Cortex of kidney (tissue), 1 donor: ENCODE measurements at places on chromosomes 12 and 14.

- DNase-seq = no peak
These were observed 381.6 kb downstream of the FOXG1 start for GRCh38 chr14:29148221-29148620.

- DNase-seq = no peak
These were observed 14.2 kb downstream of the ZNF641 start for GRCh38 chr12:48336564-48336963.

DNA sequence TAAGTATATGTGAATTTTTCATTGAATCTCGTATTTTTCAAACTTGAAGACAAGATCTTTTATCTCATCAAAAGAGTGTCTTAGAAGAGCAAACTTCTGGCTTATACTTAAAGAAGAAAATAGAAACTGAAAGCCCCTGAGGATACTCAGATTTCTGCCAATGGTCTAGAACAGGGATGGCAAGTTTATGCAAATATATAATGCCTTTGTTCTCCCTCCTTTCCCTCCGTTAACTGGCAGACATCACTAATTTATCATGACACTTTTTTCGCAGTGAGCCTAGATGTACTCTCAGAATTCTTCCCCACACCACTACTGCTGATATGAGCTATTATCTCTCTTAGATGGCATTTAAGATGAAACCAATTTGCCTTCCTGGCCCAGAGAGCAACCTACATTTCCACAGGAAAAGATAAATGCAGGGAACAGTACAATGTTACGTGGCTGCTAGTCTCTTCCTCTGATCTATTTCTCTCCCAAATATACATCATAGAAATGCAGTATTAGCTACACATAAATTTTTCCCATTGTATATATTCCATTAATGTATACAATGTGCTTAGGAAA lies 40.0 kb upstream of the DAAM1 start:
- DNase-seq = no peak

DNA sequence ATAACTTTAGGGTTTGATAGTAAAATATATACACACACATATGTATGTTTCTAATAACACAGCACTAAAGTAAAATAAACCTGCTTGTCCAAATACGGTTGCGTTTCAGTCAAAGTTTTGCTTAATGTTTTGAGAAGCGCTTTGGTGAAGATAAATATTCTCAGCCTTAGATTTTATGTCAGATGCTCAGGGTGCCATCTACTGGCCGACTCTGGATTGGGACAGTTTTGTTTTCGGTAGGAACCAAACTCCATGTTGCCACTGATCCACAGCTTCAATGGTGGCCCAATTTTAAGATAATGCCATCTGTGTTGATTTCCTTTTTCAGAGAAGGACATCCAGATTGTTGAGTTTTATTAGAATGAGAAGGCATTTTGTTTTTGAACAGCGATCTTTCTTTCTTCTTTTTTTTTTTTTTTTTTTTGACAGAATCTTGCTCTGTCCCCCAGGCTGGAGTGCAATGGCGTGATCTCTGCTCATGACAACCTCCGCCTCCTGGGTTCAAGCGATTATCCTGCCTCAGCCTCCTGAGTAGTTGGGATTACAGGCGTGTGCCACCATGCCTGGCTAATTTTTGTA lies 43.1 kb downstream of the LLPH start:
- no peak for DNase-seq

DNA sequence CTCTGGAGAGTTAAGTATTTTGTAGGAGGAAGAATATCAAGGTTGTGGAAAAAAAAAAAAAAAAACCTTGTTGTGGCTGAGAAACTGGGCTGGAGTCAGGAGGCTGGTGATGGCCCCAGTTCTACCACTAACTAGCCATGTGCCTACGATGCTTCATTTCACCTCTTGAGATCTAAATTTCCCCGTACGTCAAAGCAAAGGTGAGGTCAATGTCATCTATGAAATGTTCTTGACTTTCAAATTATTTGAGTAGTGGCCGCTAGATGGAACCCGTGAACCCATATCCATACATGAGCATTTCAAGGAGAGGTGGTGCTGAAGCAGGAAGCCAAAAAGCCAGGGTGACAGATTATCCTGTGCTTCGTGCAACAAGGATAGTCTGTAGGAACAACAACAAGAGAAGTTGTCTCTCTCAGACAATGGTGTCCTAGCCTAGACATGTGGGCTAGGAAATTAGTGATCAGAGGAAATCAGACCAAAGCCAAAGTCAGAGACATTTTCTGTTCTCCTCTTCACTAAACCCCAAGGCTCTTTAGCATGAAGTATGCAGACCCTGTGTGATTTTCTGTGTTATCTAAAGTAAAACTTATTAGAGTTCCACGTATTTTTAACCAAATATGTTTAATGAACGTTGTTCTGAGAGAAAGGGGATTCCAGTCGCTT lies 95.5 kb upstream of the ETV6 start:
- no peak for DNase-seq

DNA sequence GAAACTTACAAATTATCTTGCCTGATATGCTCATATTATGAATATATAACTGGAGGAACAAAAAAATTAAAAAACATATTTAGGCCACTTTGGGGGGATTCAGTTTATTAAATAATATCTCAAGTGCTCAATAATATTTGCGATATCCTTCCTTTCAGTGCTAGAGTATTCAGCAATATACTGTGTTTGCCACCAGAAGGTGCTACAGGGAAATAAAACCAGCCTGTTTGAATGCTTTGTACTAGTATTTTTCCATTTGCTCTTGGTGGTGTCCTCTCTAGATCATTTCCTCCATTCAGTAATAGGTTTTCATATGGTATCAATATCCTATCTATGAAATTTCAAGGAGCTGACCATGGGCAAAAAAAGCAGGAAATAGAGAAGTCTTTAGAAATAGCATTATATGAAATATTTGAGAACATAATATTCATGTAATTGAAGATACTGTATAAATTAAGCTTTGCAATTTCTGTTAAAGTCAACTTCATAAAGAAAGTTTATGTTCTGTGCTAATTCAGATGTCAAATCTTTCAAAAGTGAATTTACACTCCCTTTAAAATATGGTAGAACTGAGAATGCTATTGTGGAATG lies 106.2 kb upstream of the NAV3 start:
- DNase-seq = no peak

DNA sequence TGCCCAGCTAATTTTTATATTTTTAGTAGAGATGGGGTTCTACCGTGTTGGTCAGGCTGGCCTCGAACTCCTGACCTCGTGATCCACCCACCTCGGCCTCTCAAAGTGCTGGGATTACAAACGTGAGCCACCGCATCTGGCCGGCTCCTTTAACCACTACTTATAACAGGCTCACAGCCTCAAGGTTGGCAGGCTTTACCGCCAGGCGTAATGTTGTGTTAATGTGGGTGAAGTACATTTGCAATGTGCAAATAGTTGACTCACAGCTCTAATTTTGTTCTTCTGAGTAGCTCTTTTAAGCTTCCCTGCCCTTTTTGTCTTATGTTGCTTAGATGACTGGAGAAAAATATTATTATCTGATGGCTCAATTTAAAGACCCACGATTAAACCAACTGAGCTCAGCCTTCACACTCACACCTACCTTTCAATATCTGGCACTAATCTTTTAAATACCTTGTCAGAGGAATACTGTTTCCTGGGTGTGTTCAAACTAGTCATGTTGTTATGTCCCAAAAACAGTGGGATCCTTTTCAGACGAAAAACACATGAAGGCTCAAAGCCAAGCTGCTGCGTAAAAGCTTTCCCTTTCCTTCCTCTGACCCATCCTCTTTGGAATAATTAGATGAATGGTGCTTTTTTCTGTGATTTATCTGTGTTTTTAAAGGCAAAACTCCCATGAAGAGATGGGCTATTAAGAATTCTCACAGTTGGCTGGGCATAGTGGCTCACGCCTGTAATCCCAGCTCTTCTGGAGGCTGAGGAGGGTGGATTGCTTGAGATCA lies 57.2 kb upstream of the USP44 start:
- no peak for DNase-seq

- DNase-seq = no peak
These were observed 231.0 kb upstream of the HMGA2 start for GRCh38 chr12:65593239-65593701.

DNA sequence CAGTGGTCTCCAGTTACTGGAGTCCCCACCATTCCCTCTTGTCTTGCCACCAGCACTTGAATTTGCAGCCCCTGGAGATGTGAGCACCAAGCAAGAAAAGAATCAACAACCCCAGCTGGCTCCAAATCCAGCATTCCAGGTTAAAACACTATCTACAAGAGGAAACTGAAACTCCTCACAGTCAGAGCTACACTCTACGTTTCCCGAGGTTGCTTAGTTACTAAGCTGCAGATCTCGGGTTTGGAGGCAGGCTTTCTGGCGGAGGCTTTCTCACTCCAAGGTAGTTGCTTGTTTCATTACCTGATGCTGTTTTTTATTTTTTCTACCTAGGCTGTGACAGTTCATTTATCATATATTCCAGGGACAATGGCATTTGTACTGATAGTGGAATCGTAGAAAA lies 248.1 kb downstream of the GLT1D1 start:
- DNase-seq = no peak

DNA sequence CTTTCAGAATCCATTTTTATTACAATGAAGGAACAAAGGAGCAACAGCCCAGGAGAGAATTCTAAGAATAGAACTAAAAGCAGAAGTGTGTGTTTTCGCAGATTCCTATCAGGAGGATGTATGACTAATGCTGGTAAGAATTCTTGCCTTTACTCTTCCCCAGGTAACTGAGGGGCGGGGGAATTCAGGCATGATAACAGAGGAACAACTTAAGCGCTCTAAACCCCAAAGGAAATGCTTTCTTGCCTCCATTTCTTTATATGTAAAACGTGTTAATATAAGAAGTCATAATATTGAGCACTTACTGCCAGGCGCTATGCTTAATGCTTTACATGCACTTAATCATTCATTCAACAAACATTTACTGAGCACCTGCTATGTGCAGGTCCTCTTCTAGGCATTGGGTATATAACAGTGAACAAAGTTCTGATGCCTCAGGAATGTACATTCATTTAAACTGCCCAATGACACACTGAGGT lies 4.5 kb downstream of the HCAR1 start:
- no peak for DNase-seq

DNA sequence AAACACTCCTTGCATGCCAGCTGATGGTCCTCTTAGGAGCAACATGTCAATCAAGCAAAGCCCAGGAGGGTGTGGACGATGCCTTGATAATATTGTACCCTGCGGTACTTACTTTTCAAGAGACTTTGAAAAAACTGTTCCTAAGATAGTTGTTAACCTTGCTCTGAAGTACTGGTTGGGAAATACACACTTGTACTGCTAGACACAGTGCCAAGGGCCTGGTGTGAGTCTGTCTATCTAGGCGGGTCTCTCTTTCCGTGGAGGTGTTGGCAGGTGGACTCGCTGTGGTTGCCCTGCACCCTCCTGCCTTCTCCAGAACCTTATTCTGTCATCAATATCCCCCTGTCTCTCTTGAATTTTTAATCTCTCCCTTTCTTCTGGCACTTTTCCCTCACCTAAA lies 189.4 kb downstream of the NRXN3 start:
- DNase-seq = no peak

- no peak for DNase-seq
These were observed 9.3 kb upstream of the ATP2B1 start for GRCh38 chr12:89717759-89718523.

- no peak for DNase-seq
These were observed 910 bp upstream of the NOPCHAP1 start for GRCh38 chr12:104985206-104985605.

GRCh38 chr12:55823419-55823818 lies 5.6 kb downstream of the ORMDL2 start:
- DNase-seq = no peak

DNA sequence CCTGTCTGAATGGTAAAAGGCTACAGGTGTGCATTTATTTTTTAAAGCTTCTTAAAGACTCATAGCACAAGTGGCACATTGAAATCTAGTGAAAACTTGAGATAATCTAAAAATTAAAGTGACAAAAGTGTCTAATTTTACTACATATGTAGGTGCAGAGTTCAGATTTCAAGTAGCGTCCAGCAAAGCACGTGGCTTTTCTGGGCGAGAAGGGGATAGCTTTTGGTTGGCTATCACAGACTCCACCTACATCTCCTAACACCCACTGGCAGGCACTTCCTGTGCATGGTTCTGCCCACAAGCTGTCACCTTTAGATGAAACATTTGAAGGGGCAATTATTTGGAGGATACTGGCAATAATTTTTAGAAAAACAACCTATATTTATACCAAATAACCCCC lies 1.9 kb upstream of the PITPNM2 start:
- DNase-seq = no peak
